Heart left ventricle (tissue), 16 donors: ENCODE measurements at places on chromosomes 16 and 17. TPM values are rescaled to one million over a fixed set of nuclear protein-coding genes. Genes with fewer than 3 reads are reported as not detected.

DNA sequence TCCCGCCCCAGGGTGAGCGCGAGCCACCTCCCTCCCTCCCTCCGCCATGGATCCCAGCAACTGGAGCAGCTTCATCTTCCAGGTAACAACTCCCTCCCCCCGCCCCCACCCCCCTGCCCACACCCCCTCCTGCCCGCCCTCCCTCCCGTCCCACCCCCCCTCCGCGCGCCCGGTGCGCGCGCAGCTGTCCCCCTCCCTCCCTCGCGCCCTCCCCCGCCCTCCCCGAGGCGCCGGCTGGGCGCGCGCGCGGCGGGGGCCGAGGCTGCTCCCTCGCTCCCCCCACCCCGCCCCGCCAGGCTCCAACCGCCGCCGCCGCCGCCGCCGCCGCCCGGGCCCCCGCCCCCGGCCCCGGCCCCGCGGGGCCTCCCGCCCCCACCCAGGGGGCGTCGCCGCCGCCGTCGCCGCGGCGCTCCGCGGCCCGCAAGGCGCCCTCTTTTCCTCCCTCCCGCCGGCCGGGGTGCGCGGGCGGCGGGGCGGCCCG is at the start of gene MAZ:
Gene MAZ (plus strand): TSS at position 431 of the 481 bp plus-strand sequence. CDS start 173 bp downstream, outside the sequence.
- no peak for DNase-seq
- peak within 1 kb of the TSS; percentile 99 for H3K27ac ChIP-seq
- H3K36me3 ChIP-seq: peaks cover 27% of the 10 kb centered on the region

GRCh38 chr16:79656553-79657115 is 56.1 kb upstream of the MAF start:
- H3K4me1 ChIP-seq: no peaks in the 10 kb centered on the region
- no peaks in the 10 kb centered on the region for H3K36me3 ChIP-seq
- DNase-seq: no peak
- no peak overlapping the region for H3K27ac ChIP-seq
- no peak overlapping the region for H3K4me3 ChIP-seq
- no peaks in the 10 kb centered on the region for H3K27me3 ChIP-seq

DNA sequence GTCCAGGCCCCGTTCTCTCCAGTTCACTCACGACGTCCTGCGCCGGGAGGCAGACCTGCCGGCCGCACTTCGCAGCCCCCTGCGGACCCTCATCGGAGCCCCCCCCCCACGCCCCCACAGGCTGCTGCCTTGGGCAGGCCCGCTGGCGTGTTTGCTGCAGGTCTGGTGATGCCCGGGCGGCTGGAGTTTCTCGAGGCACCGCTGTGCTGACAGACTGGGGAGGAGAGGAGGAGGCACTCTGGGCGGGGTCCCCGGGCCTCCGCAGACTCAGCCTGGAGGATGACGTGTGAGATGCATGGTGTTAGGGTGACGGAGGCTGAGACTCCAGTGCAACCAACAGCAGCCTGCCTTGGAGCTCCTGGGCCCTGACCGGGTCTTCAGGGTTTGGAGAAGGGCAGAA is 24.1 kb downstream of the BAIAP2 start:
- H3K27ac ChIP-seq: no peak overlapping the region
- H3K4me3 ChIP-seq: no peak overlapping the region
- H3K36me3 ChIP-seq: no peaks in the 10 kb centered on the region
- H3K4me1 ChIP-seq: peaks cover 6% of the 10 kb centered on the region
- H3K27me3 ChIP-seq: no peaks in the 10 kb centered on the region
- DNase-seq: no peak

The CTF1 gene
- polyA plus RNA-seq: 13.5 TPM

DNA sequence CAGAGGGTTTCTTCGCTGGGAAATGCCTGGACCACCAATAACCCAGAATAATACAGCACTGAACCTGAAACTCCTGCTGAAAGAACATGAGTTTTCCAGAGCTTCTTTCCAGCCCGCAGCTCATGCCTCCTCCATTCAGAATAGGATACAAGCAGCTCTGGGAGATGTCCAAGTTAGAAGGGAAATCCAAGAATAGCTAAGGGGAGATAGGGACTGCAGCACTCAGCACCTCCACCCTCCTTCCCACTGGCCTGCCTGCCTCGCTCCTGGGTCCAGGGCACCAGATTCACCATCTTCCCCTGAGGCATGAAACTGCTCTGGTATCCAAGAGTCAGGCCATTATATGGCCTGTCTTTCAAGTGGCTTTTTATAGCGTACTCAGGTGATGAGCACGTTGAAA is 4.1 kb downstream of the KRT31 start:
- H3K36me3 ChIP-seq: no peaks in the 10 kb centered on the region
- no peak overlapping the region for H3K4me3 ChIP-seq
- H3K27me3 ChIP-seq: no peaks in the 10 kb centered on the region
- H3K27ac ChIP-seq: peak overlapping the region; percentile 13
